ENCODE measurements at places on chromosomes 7 and 10.
A peak's percentile ranks its signal among the peaks of the same experiment; 100 is the strongest.

DNA sequence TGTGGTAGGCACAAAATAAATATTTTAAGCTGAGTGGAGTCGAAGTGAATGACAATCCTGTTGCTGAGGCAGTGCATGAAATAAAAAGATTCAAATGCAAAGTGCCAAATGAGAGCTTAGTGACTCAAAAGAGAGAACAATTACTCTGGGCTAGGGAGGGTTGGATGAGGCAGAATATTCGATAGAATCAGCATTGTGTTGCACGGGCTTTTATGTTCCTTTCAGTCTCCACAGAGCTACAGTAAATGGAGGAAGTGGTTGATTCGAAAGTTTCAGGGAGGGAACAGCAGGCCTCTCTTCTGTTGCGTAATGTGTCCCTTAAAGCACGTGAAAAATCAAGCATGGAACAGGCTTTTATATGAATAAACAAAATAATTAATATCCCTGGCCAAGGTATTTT, 599.3 kb upstream of the CELF2 start:
- DNase-seq = no peak

GRCh38 chr10:43952760-43953159, 304.1 kb upstream of the ZNF32 start:
- no peak for DNase-seq

- no peak for DNase-seq
These were observed 14.1 kb upstream of the SRGN start for GRCh38 chr10:69073736-69074364.

GRCh38 chr7:24630596-24630995, 57.3 kb downstream of the PALS2 start:
- DNase-seq = no peak

GRCh38 chr7:102978284-102978683, 65.5 kb downstream of the LRRC17 start:
- no peak for DNase-seq

- DNase-seq = peak; percentile 74
These were observed 222.0 kb downstream of the PRPF18 start for GRCh38 chr10:13808556-13809391.

GRCh38 chr10:126904818-126905701, at the start of gene DOCK1:
DOCK1 (plus strand) TSS chr10:126905428; CDS start chr10:126905518, 90 bp downstream.
- DNase-seq = peak; percentile 61

DNA sequence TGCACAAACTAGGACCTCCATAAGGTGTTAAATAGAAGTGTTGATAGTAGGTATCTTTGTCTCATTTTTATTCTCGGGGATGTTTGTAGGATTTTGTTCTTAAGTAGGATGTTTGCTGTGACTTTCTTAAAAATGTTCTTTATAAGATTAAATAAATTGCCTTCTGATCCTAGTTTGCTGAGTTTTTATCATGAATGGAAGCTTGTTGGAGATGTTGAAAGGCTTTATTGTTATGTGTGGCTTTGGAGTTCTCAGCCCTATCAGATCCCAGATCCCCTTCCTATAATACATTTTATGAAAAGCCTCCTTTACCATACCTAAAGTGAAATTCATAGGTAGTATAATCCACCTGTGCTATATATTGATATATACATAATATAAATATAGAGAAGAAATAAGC, 40.1 kb downstream of the NHLRC2 start:
- DNase-seq = no peak

- DNase-seq = no peak
These were observed 84.3 kb upstream of the SP8 start for GRCh38 chr7:20870977-20871376.

- DNase-seq = no peak
These were observed 9.9 kb upstream of the FAM107B start for GRCh38 chr10:14784459-14785055.

- no peak for DNase-seq
These were observed 10.2 kb downstream of the PYROXD2 start for GRCh38 chr10:98404571-98405359.

- no peak for DNase-seq
These were observed 20.6 kb upstream of the SLC13A1 start for GRCh38 chr7:123220396-123220795.

DNA sequence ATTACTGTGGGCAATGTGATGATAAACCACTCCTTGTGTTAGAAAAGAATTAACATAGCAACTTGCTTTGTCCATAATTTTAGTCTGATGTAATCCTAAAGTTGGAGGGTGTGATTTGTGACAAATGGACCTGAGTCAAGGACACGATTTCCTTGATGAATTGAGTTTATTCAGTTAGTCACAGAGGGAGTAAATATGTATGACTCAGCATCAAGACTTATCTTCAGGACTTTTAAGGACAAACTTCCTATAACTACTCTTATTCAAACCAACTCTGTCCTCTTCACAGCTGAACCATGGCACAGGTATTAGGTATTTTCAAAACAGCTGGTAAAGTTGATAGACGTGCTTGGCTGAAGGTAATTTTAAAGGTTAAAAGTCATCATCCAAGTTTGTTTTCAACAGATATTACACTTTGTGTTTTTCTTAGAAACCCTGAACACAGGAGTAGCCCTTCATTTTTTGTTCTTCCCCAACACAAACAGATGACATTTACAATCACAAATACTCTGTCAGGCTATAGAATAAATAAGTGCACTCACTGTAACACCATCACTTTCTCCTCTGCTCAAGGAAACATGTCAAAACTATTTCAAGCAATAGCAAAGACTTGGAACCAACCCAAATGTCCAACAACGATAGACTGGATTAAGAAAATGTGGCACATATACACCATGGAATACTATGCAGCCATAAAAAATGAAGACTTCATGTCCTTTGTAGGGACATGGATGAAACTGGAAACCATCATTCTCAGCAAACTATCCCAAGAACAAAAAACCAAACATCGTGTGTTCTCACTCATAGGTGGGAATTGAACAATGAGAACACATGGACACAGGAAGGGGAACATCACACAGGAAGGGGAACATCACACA, 54.5 kb downstream of the COA1 start:
- no peak for DNase-seq

DNA sequence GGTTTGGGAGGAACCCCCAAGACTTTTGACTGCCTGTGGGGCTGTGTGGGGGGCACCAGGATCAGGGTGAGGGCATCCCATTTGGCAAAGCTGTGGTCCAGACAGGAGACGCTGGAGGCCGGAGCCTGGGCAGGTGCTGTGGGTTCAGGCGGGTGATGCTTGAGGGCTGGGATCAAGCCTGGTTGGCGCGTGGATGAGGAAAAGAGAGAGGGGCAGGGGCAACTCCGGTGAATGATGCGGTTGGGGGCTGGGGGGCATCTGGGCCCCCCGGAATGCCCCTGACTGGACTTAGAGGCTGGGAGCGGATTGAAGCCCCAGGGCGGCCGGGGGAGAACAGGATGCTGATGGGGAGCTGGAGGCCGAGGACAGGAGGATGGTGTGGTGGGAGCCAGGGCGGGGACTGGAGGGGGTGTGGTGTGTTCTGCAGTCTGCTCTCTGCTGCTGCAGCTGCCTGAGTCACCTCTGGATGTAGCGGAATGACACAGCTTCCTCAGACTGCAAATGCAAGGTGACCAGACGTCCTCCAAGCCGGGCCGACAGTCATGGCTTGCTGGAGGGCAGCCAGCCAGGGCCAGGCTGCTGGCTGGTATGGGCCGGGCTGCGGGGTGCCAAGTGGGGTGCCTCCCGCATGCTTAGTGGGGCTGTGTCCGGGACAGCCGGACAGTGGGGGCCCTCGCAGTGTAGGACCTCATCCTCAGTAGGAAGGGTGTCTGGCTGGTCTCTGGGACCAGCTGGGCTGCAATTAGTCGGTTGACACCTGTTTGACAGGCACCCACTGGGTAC, 3.2 kb downstream of the MAFK start:
- no peak for DNase-seq

DNA sequence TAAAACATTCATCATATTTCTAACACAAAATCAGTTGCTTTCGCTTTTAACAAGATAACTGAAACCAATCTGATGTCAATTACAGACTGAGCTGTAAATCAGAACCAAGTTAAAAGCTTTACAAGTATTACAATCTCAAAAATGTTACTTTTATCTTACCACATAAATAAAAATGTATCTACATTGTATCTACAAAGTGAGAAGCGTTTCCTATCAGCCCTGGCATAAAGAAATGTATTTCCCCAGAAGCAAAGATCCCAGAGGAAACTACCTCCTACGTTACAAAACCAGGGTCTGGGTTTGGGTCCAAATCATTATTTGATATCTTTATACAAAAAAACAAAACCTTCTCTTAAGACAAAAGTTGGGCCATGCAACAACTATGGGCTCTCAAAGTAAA, 2.6 kb downstream of the SMURF1 start:
- DNase-seq = no peak

DNA sequence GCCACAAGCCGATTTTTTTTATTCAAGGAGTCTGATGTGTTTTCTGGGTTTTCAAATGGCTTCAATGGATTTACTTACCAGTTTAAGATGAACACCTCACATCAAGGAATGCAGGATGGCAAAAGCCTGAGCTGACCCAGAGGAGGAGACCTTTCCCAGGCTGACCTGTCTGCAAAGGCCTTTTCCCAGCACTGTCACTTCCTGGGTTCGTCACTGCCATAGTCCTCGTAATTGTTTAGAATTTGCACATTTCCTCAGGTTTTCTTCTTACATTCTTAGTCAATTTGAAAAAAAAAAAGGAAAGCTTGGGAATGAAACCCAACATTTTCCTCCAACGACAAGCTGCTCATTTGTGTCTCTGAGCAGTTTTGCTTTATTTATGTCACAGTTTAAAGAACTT, 42.0 kb downstream of the PTER start:
- no peak for DNase-seq

GRCh38 chr7:31835471-31835870, 148.5 kb downstream of the PPP1R17 start:
- DNase-seq = no peak

DNA sequence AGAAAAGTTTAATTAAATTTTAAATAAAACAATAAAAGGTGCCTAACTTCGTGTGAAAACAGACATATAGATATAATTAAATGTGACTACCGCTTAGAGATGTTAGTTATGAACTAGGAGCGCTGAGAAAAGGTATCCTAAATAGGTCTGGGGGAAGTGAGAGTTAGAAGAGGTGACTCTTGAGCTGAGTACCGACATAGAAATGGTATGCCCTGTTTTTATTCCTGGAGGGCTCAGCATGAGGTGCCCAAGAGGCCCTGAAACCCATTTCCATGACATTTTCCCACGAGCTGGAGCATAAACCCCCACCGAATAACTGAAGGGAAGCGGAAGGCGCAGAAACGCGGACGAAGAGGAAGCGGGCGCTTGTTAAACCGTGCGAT, 433 bp upstream of the STARD3NL start:
- no peak for DNase-seq

DNA sequence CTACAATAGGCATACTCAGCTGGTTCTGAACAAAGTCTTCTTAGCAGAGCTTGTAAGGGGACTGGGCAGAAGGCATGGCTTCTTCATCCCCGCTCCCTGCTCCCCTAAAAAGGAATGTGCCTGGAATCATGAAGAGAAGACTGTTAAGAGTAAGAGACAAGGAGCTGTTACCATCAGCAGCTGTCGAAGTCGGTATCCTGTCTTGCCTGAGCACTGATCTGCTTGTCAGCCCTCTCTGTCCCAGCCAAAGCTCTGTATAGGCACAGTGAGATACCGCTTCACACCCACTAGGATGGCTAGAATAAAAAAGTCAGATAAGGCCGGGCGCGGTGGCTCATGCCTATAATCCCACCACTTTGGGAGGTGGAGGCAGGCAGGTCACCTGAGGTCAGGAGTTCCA, 2.4 kb downstream of the ABLIM1 start:
- no peak for DNase-seq

DNA sequence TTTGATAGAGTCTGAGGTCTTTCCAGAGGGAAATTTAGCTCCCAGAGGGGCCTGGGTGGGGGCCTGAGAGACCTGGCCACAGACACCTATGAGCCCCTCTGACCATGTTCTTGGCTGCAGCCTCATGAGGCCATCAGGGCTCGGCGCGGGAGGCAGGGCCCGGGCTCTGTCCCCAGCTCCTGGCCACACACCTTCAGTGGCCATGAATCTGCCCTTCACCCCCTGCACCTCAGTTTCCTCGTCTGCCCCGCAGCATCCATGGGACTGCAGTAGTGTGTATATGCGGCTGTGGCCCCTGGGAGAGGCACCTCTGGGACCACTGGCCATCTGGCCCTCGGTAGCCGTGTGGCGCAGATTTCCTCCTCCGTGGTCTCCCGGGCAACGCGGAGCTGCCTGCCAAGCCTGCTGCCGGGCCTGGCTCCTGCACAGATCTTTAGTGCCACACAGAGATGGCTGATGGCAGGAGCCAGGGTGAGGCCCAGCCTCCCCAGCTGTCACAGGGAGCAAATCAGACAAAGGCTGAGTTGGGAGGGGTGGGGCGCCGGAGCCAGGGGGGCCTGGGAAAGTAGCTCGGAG, 23.6 kb upstream of the ADCYAP1R1 start:
- DNase-seq = no peak

DNA sequence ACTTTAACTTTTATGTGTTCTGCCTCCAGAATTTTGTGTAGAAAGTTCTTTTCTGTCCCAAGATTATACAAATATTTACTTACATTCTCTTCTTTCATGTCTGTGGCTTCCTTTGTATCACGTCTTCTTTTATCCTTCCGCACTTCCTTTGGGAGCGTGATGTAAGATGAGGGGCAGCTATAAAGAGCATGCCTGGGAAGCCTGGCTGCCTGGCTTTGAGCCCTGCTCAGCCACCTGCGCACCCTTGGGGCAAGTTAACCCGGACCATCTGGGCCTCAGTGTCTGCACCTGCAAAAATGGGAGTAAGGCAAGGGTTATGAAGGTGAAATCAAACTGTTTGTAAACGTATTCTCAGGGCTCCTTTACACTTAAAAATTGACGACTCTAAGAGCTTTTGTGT, 25.2 kb downstream of the PALD1 start:
- no peak for DNase-seq

DNA sequence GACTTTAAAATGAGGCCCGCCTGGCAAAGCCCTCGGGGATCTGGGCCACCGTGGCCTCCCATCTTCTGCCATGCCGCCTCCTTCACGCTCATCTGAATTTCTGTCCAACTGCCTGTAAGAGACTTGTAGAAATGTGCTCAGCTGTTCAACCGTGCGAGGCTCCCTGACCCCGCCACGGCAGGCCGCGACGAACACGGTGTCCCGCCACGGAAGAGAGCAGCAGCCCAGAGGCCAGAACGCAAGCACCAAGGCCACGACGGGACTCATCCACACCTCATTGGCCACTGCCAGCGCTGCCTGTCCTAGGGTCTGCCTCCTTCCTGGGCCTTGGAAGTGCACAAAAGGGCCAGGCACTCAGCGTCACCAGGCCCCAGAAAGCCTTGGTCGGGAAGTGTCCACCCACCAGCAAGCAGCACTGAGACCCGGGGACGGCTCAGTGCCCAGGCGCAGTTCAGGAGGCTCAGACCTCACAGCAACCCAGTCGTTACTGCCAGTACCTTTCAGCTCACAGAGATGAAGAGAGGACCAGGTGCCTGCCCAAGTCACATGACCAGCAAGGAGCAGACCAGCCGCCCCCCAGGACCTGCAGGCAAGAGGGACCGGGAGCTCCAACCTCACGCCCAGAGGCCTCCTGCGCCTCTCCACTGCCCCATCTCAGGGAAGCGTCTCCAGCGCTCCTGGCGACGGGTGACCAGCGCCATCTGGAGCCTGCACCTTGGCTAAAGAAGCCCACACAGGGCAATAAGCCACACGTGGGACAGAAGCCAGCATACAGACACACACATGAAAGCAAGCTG, 85.9 kb downstream of the MAD1L1 start:
- DNase-seq = no peak
